Stimulated activated CD8-positive, alpha-beta memory T cell treated with anti-CD3 and anti-CD28 coated beads, Interleukin-12 subunit alpha, Interleukin-12 subunit beta, amount 100 ng/mL, for 1 hour (primary cell): ENCODE measurements at places on chromosomes 4 and X.

DNA sequence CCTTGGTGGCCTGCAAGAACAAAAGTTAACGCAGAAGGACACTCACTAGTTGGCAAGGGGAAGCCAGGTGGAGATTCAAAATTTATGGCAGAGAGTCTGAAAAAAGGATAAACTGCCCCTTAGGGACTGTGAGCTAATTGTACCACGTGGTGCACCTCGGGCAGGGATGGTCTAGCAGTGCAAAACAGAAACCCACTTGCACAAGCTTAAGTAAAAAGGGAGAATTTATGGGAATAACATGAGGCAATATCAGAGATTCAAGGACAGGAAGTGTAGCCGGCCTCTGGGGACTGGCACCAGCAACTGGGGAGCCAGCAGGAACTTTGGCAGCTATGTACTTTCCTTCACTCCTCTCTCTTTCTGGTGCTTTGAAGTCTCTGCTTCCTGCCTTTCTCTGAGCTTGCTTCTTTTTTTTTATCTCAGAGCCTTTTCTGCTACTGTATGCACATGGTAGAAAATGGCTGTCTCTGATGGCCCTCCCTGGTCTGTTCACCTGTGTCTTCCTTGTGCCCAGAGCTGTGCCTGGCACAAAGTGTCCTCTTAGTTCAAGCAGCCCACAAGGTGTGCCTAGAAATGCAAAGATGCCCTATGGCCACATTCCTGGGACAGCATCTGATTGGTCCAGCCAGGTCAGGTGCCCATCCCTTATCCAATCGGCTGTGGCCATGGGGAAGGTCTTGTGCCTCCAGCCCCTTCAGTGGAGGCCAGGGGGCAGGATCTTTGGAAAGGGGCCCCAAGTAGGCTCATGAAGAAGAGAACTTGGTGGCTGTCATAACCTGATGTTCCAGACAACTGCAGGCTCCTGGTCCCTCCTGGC, 114.8 kb upstream of the ATP6AP2 start:
- no peak for DNase-seq

DNA sequence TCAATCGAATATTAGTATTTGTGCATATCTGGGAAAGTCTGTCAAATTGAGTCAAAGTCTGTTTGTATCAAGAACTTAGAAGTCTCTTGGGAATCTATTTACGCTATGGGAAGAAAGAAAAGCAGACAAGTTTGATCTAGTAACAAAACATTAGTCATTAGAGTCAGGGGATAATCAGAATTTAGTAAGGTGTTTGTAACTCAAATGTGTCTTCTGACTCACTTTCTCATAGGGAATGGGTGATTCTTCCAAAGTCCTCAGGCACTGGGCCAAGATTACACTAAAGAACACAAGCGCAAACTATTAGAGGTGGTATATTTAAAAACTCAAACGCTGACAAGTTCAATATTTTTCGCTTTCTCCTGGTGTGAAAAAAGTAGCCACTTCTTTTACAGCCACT, 926.5 kb downstream of the PDHA2 start:
- DNase-seq, result no peak

DNA sequence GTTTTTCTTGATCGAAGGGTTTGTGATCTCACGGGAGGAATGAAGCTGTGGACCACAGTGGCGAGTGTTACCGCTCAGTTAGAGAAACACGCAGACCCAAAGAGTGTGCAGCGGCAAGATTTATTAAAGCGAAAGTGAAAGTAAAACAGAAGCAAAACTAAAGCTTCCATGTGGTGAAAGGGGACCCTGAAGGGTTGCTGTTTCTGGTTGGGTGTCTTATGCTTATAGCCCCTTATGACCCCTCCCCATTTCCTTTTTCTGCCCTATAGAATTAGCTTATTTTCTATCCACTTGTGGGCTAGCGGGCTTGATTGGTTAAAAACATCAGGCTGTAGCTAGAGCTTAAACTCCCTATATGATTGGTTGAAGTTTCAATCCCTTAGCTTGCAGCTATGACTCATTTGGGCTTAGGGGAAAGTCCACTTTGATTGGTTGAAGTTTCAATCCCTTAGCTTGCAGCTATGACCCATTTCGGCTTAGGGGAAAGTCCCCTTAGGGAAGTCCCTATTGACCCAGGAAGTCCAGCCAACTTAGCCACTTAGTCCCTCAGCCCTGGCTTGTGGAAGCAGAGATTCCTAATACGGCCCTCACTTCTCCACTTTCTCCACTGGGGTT, 171.2 kb upstream of the NWD2 start:
- DNase-seq, result no peak

GRCh38 chr4:147853706-147854105, 121.8 kb downstream of the ARHGAP10 start:
- DNase-seq, result no peak

GRCh38 chr4:98506462-98507132, 151.8 kb downstream of the TSPAN5 start:
- DNase-seq, result no peak

- DNase-seq, result no peak
Measured at GRCh38 chr4:139367421-139368090, 65.3 kb upstream of the NDUFC1 start.

GRCh38 chr4:5969336-5969735, 48.9 kb downstream of the C4orf50 start:
- no peak for DNase-seq

GRCh38 chrX:133392671-133393070, 22.6 kb downstream of the GPC4 start:
- DNase-seq, result no peak

- no peak for DNase-seq
Measured at GRCh38 chr4:175562542-175562941, 249.5 kb downstream of the GPM6A start.

GRCh38 chr4:123874063-123874462, 477.5 kb downstream of the SPRY1 start:
- DNase-seq, result no peak

- no peak for DNase-seq
Measured at GRCh38 chr4:105679186-105679585, 29.3 kb downstream of the INTS12 start.

DNA sequence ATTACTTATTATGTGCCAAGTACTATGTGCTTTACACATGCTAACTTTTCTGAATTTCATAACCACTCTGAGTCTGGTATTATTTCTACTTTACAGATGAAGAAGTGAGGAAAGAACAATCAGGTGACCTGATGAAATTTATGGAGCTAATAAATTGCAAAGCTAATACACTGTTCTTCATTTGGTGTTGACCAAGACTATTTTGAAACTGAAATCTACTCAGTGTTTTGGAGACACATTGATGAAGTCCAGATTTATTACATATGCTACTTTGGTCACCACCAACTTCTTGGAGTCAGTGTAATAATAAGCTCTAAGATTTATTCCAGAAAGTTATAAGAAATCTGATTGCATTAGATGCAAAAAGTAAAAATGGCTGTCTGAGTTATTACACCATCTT, 637.9 kb downstream of the FAT4 start:
- DNase-seq, result no peak

DNA sequence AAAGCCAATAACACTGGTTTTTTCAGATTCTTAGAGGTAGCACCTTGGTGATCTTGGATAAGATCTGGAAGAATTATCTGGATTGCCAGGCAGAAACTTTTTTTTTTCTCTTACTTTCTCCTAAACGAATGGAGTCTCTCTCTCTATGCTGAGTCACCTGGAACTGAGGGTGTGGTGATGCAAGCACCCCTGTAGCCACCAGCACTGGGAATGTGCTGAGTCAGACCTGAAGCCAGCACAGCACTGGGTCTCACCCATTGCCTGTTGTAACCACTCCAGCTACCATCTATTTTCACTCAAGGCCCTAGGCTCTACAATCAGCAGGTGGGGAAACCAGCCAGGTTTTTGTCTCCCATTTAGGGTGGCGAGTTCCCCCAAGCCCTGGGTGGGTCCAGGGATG, 923.8 kb downstream of the RAPGEF2 start:
- DNase-seq, result no peak

DNA sequence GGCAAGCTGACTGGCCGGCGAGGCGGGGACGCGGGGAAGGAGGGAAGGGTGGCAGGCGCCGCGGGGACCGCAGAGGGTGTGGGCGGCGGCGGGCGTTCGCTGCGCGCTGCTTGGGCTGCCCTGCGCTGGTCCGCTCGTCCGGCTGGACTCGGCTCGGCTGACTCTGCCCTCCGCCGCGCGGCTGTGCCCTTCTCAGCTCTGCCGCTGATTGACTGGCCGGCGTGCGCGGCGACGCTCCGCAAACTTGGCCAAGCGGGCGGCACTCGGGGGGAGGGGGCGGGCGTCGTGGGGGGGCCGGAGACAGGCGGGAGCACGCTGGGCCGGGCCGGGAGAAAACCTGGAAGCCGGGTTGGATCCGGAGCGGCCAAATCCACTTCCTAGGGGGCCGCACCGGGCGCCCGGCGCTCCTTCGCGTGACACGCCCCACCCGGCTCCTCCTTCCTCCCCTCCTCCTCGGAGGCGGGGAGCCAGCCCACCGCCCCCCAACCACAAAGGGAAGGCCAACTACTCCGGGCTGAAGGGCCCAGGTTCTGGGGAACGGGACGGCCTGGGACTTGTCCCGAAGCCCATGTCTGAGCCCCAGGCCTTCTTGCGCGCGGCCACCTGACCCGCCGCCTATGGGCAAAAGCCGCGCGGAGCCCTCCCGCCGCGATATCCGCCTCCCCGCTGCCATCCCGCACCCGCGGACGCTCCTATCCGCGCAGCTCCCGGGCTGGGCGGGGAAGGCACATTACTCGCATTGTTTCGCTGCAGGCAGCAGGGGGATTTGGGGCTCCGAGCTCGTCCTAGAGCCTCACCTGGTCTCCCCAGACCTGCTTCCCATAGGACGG, at the start of gene GPC4:
Gene GPC4, minus strand, starts transcription at position 214 of the 830 bp plus-strand sequence. CDS start 524 bp downstream, outside the sequence.
- DNase-seq, result no peak

DNA sequence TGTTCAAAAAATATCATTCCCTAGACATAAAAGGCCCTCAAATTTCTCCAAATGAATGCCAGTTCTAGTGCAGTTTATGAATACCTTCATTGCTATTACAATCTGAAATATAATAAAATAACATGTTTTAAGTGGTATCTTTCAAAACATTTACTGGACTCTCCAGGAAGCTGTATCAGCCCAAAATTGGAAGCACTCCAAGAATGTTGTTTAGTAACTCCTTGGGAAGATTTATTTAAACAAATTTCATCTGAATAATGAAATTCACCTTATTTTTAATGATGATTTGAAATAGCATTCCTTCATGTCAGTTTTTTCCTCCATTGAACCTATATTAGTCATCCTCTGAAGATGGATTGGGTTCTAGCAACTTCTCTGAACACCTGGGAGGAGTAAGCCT, 217.2 kb upstream of the PCDH18 start:
- no peak for DNase-seq

DNA sequence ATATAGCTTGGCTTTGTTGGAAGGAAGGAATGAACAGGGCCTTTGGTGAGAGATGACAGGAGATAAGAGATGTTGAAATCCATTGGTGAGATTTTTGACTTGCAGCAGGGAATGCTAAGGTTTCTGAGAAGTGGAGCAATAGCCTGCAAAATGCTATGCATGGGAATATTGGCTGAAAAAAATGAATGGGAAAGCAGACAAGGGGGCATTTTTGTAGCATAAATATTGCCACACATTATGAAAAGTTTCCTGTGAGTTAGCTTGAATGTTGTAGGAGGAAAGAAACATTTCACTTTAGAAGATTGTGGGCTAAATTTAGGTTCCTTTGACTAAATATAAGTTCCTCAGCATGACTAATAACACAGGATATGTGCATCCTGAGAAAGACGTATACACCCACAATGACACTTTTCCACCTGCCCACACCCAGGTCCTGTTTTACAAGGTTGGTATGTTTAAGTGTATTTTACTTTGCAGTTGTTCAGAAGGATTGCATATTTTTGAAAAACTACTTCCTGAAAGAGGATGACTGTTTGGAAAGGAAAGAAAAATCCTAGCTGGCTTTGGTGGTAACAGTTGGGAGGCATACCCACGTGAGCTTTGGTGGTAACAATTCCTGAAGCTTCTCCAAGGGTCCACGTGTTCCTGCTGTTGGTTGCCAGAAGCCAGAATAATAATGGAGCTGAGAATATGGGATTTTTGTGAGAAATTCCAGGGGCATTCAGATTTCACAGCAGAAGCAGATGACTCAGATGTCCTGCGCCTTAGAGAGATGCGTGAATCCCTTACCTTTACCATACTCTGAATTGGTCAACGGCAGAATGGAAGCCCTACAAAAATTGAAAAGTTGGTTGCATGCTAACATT, 28.5 kb downstream of the PHEX start:
- DNase-seq, result no peak

- no peak for DNase-seq
Measured at GRCh38 chr4:19752599-19752998, 499.1 kb upstream of the SLIT2 start.

DNA sequence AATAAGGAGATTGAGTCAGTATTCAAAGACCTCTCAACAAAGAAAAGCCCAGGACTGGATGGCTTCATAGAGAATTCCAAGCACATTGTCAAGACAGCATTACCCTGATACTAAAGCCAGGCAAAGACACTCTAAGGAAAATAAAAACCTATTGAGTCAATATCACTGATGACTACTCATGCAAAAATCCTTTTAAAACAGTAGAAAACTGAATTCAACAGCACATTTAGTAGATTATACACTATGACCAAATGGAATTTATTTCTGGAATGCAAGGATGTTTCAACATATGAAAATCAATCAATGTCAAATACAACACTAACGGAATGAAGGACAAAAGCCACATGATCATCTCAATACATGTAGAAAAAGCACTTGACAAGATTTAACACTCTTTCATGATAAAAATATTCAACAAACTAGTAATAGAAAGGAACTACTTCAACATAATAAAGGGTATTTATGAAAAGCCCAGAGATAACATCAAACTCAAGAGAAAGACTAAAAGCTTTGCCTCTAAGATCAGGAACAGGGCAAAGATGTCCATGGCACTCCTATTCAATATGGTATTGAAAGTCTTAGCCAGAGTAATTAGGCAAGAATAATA, 633.3 kb downstream of the ANKRD50 start:
- DNase-seq, result no peak

DNA sequence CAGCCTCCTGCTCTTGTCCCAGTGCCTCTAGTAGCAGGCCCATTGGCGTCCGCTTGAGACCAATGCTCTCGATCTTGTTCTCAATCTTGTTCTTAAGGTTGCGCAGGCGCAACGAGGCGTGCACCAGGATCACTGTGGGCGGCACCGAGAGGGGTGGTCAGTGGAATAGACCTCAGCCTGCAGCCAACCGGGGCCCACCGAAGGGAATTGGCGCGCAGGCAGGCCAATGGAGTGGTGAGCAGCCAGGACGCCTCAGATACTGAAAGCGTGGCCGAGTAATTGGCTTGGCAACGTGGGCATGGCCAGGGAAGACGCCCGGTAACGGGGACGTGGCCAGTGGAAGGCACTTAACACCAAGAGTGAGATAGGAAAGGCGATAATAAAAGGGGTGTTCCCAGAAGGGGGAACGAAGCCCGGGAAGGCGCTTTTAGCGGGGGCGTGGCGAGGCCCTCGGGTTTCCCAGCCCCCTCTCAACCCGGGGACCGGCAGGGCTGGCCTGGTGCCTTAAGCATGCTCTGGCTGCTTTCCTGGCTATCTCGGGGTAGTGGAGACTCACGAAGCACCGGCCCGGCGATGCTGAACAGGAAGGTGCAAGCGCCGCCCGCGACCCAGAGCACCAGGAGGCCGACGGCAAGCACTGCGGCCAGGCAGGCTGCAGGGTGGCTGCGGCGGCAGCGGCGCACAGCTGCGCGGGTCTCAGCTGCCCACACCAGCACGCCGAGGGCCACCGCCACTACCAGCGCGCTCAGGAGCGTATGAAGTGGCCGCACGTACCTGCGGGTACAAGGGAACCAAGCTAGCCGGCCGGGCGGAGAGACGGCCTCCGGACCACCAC, 1.7 kb downstream of the PRAF2 start:
- DNase-seq, result no peak

- DNase-seq, result peak; percentile 8
Measured at GRCh38 chr4:122576261-122577188, 44.3 kb downstream of the IL21 start.
